Activated CD4-positive, alpha-beta T cell treated with anti-CD3 and anti-CD28 coated beads, Interleukin-2, amount 10 ng/mL, durations not matched to agents 24 days and 14 days (primary cell): ENCODE measurements at places on chromosomes 1 and 21. TPM values are rescaled to one million over a fixed set of nuclear protein-coding genes. Genes with fewer than 3 reads are reported as not detected.
A peak's percentile ranks its signal among the peaks of the same experiment; 100 is the strongest.

The S1PR1 gene
- total RNA-seq = 49.5 and 51.2 TPM in 2 replicates

The TPTE gene
- not detected in 2 replicates for total RNA-seq

The RHBDL2 gene
- not detected in 2 replicates for total RNA-seq

DNA sequence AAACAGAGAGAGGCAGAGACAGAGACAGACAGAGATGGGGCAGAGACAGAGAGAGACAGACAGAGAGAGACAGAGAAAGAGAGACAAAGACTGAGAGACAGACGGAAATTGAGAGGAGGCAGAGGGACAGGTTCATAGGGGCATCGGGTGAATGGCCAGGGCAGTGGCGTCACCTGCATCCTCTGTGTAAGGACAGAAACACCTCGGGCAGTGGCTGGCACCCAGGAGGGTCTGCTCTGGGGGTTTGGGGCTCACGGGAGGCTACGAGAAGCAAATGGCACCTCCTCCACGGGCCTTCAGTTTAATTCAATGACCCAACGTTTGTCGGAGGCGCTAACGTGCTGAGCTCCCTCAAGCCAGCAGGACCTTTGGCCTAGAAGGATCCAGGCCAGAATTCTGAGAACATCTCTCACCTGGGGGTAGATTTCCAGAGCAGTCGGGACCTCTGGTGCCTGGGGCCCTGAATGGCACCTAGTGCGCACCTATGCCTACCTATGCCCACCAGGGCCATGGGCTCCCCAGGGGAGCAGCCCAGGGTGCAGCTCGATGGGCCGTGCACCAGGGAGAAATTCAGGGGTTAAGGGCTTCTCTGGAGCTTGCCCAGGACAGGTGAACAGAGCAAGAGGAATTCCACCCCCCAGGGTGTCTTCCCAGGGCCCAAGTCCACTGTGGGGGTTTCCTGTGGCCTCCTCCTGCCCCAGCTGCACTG is 20.6 kb upstream of the PTTG1IP start:
- DNase-seq = no peak

GRCh38 chr1:209383422-209383821 is 200.1 kb upstream of the CAMK1G start:
- no peak for DNase-seq

DNA sequence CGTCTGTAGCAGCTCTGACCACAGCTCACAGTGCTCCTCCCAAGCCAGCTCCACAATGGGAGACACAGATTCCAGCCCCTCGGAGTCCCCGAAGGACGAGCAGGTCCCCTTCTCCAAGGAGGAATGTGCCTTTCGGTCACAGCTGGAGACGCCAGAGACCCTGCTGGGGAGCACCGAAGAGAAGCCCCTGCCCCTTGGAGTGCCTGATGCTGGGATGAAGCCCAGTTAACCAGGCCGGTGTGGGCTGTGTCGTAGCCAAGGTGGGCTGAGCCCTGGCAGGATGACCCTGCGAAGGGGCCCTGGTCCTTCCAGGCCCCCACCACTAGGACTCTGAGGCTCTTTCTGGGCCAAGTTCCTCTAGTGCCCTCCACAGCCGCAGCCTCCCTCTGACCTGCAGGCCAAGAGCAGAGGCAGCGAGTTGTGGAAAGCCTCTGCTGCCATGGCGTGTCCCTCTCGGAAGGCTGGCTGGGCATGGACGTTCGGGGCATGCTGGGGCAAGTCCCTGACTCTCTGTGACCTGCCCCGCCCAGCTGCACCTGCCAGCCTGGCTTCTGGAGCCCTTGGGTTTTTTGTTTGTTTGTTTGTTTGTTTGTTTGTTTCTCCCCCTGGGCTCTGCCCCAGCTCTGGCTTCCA is 22.9 kb upstream of the VPS13D start:
- DNase-seq = no peak

GRCh38 chr1:28194326-28195035 is 18.0 kb upstream of the PTAFR start:
- DNase-seq = no peak

- no peak for DNase-seq
These were observed 1261.2 kb upstream of the B3GALT2 start for GRCh38 chr1:194447636-194448035.

DNA sequence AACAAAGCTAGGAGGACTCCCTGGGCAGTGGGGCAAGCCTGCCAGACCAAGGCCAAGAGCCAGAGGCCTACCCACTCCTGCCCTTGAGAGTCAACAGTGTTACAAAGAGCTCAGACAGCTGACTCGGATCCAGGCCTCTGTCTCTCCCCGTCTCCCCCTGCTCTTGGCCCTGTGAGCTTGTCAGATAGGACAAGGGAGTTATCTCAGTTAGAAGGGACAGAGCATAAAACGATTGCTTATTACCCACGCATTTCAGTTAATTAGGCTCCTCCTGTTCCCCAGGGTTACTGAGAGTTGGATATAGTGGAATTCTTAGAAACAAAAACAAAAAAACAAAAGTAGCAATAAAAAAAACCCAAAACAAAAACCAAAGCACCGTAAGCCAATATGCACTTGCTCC is 1.3 kb downstream of the SLC41A1 start:
- peak; percentile 60 for DNase-seq

DNA sequence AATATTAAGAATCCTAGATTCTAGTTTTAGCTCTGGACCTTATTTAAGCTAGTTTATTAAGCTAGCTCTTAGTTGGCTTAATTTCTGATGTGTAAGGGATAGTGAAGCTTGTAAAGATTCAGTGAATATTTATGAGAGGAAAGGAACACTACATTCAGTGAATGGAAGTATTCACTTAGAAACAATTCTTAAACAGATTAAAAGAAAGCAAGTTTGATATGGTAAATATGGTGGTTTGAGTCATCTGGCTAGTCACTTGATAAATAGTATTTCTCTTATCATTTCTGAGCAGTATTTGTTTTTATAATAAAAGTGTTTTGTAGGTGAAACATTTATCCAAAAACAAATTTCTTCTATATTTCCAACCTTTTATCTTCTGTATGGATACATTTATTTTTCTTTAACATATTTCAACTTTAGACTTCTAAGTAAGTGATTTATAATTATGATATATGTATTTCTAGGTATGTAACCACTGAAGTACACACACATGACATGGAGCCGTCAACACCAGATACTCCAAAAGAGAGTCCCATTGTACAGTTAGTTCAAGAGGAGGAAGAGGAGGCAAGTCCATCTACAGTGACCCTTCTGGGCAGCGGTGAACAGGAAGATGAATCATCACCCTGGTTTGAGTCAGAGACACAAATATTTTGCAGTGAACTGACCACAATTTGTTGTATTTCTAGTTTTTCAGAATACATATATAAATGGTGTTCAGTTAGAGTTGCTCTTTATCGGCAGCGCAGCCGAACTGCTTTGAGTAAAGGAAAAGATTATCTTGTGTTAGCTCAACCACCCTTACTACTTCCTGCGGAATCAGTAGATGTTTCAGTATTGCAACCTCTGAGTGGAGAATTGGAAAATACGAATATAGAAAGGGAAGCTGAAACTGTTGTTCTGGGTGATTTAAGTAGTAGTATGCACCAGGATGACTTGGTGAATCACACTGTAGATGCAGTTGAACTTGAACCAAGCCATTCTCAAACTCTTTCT is 55.6 kb downstream of the SUCO start:
- DNase-seq = no peak

- no peak for DNase-seq
These were observed 150.1 kb downstream of the CDC7 start for GRCh38 chr1:91650764-91651163.

- DNase-seq = no peak
These were observed 127.9 kb upstream of the SLC45A1 start for GRCh38 chr1:8189931-8190483.

DNA sequence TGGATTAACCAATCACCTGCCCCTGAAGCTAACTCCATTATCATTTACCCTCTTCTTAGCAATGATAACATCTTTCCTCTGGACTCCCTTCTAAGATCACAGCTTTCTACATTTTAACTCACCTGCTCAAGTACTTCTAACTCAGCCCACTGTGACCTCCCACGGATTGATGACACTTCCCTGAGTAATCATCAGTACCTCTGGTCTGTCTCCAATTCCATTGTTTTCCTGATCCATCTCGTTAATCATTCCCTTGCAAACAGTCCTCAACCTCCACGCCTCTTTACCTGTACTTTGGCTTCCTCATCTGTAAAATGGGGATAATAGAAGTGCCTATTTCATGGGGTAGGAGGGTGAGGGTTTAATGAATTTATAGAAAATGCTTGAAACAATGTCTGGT is 195.3 kb upstream of the APP start:
- DNase-seq = no peak
